ENCODE measurements at places on chromosomes 3 and 15.

DNA sequence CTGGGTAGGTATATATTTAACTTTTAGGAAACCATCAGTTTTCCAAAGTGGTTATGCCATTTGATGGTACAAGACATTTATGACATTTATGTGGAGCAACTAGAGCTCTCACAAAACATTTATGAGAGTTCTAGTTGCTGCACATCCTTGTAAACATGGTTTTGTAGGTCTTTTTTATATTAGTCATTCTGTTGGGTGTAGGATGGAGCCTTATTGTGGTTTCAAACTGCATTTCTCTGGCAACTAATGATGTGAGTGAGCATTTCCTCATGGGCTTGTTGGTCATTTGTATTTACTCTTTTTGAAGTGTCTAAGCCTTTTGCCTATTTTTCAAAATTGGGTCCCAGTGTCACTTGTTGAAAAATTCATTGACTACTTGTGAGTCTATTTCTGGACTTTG lies 45.7 kb upstream of the MGLL start:
- DNase-seq: peak; percentile 48

DNA sequence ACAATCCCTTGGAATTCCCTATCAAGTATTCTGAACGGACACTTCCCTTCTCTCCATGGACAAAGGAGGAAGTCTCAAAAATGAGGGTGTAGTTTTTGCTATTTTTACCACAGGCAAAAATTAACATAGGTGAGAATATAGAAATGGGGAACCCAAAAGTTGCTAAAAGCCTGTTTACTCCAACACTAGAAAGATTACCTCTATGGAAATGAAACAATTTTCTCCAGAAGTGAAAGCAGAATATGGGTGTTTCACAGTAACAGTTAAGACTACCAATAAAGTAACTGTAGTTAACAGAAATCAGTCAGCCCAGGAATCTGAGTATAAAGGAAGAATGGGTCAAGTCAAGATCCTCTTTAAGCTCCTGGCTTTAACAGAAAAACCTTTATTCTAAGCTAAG lies 9.3 kb downstream of the TRA2B start:
- DNase-seq: no peak

- no peak for DNase-seq
Observed at GRCh38 chr15:62698646-62699045, 343.9 kb upstream of the TPM1 start.

DNA sequence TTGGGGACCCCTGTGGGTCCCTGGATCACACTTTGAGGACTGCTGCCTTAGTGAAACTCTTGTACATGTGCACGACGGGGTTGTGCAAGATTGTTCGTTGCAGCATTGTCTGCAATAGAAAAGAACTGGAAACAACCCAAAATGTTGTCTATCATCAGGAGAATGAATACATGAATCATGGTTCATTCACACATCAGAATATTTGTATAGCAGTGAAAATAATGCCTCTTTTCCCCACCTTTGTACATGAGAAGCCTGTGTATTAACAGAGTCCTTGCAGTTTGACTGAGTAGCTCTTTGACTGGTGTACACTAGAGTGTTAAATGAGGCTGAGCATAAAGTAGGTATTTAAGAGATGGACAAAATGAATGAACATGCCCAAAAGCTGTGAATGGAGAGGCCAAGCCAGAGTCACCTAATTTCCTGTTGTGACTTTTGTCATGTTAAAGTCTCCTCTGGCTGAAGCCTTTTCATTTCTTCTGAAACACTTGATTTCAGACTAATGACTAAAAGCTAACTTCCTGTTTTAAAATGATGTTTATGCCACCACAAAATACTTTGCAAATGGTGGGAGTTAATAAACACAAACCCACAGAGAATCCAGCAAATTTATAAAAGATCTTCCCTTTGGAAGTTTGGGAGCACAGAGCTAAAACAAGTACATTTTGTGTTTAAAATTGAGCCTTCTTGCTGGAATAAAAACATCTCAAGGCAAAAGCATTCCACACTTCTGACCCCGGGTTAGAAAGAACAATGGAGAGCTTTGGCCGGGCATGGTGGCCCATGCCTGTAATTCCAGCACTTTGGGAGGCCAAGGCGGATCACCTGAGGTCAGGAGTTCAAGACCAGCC lies 20.6 kb upstream of the USP3 start:
- no peak for DNase-seq

- DNase-seq: no peak
Observed at GRCh38 chr3:129950318-129951046, 24.0 kb upstream of the TRH start.

- peak; percentile 58 for DNase-seq
Observed at GRCh38 chr3:9955067-9955502, 2.9 kb upstream of the PRRT3 start.
